ENCODE measurements at places on chromosomes 3 and 15.

DNA sequence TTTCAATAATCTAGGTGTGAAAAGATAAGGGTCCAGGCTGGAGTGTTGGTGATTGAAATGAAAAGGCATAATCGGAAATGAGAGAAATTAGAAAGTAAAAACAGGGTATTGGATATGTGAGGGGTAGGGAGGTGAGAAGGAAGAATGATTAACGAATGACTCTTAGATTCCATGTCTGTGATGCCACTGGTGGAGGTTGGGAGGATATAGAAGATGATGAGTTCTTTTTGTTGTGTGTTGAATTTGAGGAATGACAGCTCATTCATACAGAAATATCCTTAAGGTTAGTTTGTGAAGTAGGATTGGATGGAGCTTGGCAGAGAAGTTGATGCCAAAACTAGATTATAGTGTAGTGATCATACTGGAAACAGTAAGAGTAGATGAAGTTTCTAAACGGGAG lies 72.2 kb upstream of the CCNL1 start:
- no peak for DNase-seq

DNA sequence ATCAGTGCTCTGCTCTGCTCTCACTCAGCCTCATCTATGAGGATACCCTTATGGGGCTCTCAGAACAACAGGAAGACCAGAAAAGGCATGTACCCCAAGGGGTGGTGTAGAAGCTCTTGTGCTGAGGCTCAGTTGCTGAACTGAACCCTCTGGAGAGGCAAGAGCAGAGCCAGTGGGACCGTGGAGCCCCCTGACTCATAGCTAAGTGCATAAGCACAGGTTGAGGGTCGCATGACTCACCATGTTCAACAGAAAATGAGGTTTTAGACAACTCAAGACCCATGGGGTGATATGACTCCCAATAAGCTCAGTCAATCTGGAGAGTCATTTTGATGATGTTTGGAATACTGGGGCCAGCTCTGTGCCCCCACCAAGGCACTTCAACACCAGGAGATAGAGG lies 37.3 kb downstream of the CRYGS start:
- DNase-seq, result no peak

DNA sequence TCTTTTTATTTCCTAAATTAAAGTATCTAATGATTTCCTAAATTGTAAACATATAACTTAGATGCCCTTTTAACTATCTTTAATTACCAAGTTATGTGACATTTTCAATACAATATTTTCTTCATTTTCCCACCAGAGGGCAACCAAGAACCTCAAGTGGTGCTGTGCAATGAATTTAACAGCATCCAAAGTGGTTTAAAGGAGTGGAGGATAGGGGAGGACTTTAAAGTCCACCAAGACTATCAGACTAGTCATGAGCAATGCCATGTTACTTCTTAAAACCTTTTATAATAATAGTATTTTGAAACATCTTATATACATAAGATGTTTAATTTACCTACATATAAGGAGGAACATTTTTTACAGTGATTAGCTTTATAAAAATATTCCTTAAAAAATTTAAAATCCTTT lies 74.4 kb downstream of the DLG1 start:
- peak; percentile 62 for DNase-seq

- DNase-seq, result no peak
Observed at GRCh38 chr15:30943654-30944335, 40.1 kb downstream of the FAN1 start.

DNA sequence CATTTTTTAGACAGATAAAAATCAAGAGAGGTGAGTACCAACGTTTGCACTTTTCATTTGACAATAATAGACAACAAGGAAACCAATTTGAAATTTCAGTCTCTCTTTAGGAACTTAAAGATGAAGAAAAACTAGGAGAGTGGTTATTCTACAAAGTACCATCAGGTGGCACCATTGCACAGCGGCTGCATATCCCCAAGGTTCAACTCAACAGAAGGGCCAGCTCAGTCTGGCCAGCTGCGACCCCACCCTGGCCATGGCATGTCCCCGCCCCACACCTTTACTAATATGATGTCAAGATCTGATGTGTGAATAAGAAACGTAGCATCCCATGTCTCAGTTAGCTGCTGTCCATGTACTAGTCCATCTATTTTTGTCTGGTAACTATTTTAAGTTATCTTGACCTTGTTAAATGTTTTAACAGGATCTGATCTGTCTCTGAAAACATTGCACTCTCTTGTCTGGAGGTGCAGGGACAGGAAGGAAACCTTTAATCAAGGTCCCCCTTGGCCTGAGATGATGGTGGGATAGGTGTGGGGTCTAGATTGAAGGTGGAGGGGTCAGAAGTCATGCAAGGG lies 35.5 kb upstream of the CGNL1 start:
- DNase-seq, result peak; percentile 72

DNA sequence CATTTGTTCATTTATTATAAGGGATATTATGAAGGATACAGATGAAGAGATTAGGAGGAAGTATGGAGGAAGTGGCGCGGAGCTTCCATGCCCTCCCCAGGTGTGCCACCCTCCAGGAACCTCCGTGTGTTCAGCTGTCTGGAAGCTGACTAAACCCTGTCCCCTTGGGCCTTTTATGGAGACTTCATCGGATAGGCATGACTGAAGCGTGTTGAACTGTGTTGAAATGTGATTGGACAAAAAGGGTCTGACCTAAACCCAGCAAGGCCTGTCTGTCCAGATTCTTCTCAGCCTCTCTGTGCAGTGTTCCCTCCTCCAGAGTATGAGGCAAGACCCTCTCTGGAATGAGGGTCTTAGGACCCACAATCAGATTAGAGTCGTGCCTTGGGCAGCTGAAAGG lies 31.7 kb downstream of the HACD3 start:
- no peak for DNase-seq

- DNase-seq, result no peak
Observed at GRCh38 chr15:73849641-73850040, 23.7 kb upstream of the TBC1D21 start.

- no peak for DNase-seq
Observed at GRCh38 chr3:146472611-146473010, 3.2 kb upstream of the PLSCR2 start.

DNA sequence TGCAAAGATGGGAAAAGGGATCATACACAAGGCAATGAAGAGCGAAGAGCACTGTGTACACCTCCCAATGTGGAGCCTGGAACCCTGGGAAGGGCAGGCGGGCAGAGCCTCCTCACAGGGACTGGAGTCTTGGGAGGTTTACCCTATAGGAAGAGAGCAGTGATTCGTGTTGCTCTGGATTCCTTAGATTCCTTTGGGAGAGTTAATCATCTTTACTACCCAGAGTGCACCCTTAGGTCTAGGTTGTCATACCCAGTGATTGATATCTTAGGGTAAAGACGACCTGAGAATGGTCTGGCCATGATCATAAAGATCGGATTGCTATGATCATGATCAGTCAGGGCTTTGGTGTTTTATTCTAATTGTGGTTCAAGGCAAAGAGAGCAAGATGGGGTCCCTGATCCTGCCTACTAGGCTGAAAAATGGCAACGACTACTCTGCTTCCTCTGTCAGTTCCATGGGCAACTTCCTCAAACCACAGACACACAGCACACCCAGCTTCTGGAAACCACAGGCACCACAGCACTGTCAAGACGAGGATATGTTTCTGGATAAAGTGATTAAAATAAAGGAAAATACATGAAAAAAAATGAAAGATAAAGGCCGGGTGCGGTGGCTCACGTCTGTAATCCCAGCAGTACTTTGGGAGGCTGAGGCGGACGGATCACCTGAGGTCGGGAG lies 20.4 kb upstream of the MAP6D1 start:
- no peak for DNase-seq

GRCh38 chr3:101519685-101520365 lies 6.8 kb upstream of the SENP7 start:
- DNase-seq, result peak; percentile 32

DNA sequence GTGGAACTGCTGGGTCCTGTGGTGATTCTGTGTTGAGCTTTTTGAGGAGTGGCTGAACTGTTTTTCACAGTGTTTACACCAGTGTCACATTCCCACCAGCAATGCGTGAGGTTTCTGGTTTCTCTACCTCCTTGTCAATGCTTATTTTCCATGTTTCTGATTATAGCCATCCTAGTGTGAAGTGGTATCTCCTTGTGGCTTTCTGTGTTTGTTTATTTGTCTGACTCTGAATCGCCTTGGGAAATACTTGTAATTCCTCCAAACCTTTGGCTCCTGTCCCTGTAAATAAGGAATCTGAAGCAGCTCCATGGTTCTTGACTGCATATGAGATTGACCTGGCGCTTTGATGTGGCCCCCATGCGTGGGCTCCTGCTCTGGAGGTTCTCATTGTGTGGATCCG lies 20.6 kb downstream of the FAN1 start:
- no peak for DNase-seq

- no peak for DNase-seq
Observed at GRCh38 chr15:42158941-42159340, 2.5 kb upstream of the PLA2G4F start.

- DNase-seq, result no peak
Observed at GRCh38 chr3:52063026-52063723, 6.8 kb upstream of the DUSP7 start.

- DNase-seq, result peak; percentile 39
Observed at GRCh38 chr3:81339040-81339845, 422.2 kb downstream of the GBE1 start.

- DNase-seq, result no peak
Observed at GRCh38 chr3:4729061-4729973, 236.2 kb downstream of the ITPR1 start.

DNA sequence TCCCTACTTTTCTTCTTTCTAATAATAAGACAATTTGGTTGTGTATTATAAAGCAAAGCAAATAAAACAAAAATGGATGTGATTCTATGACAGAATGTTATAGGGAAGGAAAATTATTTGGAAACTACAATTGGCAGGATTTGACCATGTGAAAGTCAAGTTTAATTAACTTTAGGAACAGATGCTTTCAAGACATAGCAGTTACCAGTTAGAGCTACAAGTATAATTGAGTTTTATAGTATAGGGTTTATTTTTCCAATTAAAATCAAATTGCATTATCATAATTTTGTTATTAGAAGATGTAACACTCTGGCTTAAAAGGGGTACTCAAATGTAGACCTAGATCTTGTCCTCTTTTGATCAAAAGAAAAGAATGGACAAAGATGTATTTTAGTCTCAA lies 110.9 kb downstream of the ROBO2 start:
- no peak for DNase-seq

DNA sequence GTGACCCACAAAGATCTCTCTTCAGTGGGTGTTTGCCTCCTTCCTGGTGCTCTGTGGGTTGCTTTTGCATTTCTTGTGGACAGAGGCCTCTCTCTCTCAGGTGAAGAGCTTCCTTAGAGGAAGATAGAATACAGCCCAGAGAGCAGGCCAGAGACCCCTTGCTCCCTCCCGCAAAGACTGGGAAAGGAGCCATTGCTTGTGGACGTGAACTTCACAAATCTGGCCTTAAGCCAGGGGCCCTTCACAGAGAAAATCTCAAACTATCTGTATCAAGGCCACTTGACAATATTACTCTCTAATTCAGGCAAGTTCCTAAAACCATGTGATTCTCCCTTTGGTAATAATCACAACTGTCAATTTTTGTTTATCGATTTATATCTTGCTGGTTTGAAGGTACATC lies 30.4 kb upstream of the CLK3 start:
- no peak for DNase-seq

- no peak for DNase-seq
Observed at GRCh38 chr3:73060302-73060723, 1.1 kb upstream of the EBLN2 start.

- DNase-seq, result no peak
Observed at GRCh38 chr3:36695769-36696137, 68.6 kb downstream of the DCLK3 start.

- peak; percentile 41 for DNase-seq
Observed at GRCh38 chr15:96767703-96768434, 437.4 kb downstream of the NR2F2 start.

GRCh38 chr15:70324001-70324974 lies 226.6 kb upstream of the TLE3 start:
- no peak for DNase-seq

DNA sequence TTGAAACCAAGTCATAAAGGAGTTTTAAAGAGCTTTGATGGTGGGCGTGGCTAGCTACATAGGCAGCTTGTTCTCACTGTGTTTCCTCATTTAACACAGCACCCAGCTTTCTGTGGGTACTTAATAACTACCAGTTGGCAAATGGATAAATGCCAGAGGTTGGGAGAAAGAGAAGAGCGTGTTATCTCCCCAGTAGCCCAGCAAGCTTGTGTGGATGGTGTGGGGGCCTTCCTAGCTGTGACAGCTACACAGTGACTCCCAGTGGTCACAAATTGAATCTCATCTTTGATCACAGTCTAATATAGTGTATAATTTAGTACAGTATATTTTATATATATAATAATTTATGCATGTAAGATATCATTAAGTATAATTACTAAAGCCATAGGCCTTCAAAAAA lies 984.1 kb downstream of the EPHA3 start:
- no peak for DNase-seq

- no peak for DNase-seq
Observed at GRCh38 chr3:146115619-146116018, 45.4 kb downstream of the PLOD2 start.

- no peak for DNase-seq
Observed at GRCh38 chr15:37516621-37517020, 416.3 kb upstream of the MEIS2 start.

DNA sequence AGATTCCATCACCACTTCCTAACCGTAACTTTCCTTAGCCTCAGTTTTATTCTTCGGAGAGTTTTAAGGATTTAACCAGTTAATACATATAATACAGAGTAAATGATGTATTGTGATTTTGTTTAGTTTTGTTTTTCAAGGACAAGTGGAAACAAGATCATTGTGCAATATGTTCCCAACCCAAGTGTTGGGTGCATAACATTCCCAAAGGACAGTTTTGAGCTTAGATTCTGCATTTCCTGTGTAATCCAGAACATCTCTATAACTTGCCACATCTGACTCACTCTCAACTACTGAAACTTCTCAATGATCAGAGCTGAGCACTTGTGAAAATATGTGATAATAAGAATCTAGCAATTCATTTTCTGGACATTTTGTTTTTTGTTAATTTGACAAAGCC lies 466.1 kb upstream of the PPP2R3A start:
- DNase-seq, result no peak

DNA sequence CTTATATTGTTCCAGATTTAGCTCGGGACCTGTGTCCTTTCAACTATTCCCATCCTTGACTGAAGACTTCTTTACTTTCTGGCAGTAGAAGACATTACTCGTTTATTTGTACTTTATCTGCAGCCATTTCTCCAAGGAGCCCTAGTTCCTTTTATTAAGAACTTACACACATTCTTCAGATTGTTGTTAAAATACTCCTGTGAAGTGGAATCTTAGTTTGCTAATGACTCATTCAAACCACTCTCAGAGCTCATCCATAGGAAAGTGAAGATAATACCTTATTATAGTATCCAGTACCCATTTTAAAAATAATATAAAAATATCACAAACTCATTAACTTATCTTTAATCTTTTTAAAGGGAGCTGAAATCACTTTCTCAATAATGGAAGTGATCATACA lies 63.5 kb downstream of the C3orf70 start:
- DNase-seq, result no peak
